Dermis blood vessel endothelial cell (primary cell): ENCODE measurements at places on chromosomes 12 and 14.

GRCh38 chr12:12405882-12406281 lies 49.0 kb downstream of the BORCS5 start:
- DNase-seq: no peak

DNA sequence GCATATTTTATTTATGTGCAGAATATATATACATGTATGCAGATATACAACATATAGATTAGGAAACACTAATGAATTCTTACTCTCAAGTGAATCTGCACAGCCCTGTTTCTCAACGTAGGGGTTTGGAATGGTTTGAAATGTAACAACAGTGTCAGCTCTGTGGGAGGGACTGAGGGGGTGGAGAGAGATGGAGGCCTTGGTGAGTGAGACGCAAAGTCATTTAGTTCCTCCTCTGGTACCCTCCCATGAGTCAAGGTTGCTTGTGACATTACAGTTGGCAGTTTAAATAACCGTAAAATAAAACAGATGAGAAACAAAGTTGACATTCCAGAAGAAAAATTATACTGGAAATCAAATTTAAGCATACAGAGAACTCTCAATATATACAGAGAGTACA lies 313.0 kb upstream of the PRKD1 start:
- no peak for DNase-seq

DNA sequence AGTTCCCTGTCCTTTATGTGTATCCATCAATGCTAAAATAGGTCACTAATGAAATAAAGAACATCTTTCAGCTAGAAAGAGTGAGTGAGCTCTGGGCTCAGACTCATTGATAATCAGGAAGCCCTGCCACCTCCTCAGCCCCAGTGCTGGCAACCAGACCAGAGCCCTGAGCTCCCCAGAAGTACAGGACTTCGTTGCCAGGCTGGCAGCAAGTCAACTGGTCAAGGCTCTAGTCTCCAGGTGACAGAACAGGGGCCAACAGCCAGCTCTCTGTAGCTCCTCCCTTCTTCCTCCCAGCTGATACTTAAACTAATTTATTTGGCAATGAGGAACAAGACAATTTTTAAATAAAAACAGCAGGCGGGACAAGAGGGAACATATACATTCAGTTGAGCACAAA lies 145.3 kb downstream of the EGLN3 start:
- no peak for DNase-seq

GRCh38 chr12:125418902-125419564 lies 353.8 kb downstream of the AACS start:
- no peak for DNase-seq

- DNase-seq: peak; percentile 63
These were observed 589.3 kb upstream of the TMEM132C start for GRCh38 chr12:127677537-127678131.

- DNase-seq: no peak
These were observed 207.3 kb upstream of the ARID2 start for GRCh38 chr12:45522227-45522626.

DNA sequence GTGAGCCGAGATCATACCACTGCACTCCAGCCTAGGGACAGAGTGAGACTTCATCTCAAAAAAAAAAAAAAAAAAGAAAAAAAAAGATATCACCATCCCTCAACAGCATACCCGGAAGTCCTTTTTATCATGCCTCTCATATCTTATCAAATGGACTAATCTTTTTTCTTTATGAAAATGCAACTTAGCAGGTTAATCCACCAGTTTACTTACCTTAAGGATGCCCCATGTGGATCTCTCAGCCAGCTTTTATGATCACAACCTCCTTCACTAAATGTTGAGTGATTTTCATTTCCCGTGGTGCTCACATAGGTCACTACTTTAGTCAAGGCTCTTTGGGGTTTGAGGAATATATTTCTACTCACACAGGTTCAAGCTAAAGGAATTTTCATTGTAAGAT lies 248.8 kb upstream of the TBX3 start:
- DNase-seq: no peak

DNA sequence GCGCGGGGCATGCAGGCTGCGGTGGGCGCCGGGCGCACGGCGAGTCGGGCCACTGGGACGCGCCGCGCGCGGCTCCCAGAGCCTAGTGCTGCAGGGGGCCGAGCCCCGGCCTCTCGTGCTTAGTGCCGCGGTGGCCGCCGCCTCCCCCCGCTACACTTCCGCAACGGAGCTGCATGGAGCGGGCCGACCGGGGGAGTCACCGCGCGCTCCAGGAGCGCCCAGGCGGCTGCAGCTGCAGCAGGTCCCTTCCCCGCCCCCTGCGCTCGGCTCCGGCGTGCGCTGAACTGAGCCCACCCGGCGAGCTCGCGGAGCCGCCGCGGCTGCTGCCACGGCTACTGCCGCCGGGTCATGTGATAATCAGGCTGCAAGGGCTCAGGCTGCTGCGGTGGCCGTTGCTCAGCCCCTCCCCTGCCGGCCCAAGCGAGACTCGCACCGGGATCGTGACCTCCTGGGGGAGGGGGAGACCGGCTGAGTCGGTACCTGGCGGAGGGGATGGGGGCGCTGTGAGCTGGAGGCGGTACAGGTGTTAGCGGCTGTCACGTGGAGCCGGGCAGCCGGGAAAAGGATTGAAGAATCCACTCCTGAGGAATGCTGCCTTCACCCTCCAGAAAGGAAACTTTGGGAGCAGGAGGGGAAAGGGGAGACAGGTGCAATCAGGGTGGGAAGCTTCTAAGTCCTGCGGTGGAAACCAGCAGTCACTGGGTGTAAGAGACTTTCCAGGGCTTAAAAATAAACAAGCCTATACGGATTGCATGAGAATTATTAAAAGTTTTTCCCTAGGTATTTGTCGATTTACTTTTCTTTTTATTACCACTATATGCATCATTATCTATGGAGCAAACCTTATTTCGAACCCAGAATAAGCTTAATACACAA lies at the start of gene PPM1H:
PPM1H (minus strand) TSS at position 352 of the 876 bp plus-strand sequence. CDS start 414 bp downstream, outside the sequence.
- peak; percentile 63 for DNase-seq

DNA sequence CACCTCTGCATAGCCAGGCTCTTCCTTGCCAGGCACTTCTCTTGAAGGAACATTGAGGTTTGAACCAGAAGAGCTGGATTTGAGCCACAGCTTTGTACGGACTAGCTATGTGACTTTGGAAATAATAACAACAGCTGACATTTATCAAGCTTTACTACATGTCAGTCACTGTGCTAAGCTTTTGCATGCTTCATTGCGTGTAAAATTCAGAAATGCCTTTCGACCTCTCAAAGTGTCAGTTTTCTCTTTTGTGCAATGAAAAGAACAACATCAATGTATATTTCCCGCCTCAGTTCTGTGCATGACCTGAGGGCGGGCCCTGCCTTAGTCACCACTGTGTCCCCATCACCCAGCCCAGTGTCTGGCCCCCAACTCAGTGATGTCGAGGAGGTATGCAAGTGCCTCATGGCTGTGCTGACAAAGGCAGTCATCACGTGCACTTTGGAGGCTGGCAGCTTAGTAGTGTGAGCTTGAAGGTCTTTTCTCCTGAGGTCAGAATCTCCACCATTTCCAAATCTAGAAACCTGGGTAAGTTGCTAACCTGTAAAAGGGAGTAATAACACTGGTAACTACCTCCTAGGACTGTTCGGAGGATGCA lies 17.9 kb upstream of the AQP2 start:
- no peak for DNase-seq

- DNase-seq: no peak
These were observed 358.7 kb downstream of the MED13L start for GRCh38 chr12:115918763-115919162.

DNA sequence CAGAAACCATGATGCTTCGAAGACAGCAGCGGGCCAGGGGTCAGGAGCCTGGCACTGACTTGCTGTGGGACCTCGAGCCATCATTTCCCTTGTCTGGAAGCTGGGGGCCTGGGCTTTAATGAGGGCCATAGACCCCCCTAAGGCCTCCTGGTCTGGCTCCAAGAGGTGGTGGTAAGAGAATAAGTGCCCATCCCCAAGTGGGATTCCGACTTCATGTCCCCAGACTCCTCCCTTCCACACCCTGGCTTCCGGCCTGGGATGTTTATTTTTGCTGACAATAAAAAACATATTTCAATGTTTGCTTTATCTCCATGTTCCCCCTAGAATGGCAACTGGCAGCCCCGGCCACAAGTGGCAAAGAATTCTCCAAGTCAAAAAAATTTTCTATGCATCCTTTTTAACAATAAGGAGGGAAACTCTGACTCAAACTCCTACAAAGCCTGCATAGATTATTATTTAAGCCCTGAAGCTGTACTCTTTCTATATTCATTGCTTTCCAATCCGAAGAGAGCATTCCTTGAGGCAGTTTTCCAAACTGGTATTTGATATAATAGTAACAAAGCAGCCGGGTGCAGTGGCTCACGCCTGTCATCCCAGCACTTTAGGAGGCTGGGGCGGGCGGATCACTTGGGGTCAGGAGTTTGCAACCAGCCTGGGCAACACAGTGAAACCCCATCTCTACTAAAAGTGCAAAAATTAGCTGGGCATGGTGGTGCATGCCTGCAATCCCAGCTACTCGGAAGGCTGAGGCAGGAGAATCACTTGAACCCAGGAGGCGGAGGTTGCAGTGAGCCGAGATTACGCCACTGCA lies 84.0 kb downstream of the ITPK1 start:
- no peak for DNase-seq

- DNase-seq: no peak
These were observed 124.9 kb downstream of the BCAT1 start for GRCh38 chr12:24823808-24824515.

DNA sequence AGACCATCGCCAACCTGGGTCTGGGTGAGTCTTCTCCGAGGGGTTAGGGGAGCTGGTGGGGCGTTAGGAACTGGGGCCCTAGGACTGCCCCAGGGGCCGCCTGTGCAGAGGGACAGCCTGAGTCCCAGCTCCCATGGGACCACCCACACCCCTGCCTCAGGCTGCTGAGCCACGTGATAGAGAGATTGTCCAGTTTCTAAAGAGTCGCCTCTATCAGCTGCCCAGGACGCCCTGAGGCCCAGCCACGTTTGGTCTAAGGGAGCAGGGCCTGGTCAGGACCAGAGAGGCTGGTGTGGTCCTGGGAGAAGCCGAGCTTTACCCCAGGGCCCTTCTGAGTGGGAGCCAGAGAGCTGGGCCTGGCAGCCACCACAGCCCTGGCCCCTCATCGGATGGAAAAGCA lies 107.1 kb downstream of the LGMN start:
- no peak for DNase-seq

DNA sequence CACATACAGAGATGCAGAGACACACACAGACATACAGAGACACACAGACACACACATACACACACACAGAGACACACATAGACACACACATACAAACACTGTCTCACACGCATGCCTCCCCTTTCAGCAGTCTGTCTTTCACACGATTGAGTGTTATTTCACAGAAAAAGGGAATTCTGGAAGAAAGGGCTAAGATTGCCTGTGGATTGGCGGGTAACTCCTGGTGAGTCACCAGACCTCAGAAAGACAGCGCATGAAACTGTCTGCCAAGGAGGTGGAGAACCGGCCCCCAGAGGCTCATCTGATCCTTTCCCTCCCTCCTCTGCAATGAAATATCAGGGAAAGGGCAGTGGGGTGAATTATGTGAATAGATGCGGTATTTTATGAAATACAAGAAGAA lies 127.2 kb upstream of the GSC start:
- no peak for DNase-seq

DNA sequence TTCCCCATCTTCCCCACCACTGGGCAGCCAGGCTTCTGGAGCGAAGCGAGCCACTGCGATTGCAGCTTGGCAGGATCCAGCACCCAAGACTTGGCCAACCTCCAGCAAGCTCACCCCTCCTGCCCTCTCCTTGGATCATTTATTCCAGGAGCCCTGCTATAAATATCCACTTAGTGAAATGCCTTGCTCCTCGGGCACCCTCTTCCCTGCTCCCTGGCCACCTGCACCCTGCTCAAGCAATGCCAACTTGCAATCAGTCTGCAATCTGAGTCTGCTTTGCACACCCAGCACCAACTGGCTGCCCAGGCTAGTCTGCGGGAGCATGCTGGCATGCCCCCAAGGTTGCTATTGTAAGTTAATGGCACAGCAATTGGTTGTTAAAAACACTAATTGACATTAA lies 666.0 kb downstream of the MED13L start:
- no peak for DNase-seq

- no peak for DNase-seq
These were observed 152.9 kb upstream of the E2F7 start for GRCh38 chr12:77218278-77218677.

GRCh38 chr12:132739600-132740312 lies 21.9 kb downstream of the ANKLE2 start:
- no peak for DNase-seq

- DNase-seq: no peak
These were observed 49.5 kb upstream of the POC1B start for GRCh38 chr12:89575374-89575773.

GRCh38 chr14:23294734-23295561 lies 7.7 kb downstream of the PPP1R3E start:
- peak; percentile 71 for DNase-seq

DNA sequence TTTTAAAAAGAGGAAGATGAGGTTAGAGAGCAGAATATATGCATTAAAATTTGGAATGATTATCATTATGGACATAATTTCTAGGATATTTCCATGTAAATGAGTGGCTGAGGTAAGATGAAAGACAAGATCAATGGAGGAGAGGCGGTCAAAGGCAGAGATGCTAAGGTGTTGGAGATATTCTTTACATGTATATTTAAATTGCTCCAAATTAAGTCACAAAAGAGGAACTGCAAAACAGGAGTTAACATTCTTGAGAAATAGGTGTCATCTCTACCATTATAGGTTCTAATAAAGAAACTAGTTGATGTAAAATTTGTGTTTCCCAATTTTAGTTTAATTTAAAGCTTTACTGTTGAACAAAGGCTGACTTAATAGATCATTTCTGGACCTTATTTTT lies 268.5 kb upstream of the PPFIA2 start:
- DNase-seq: no peak

- DNase-seq: no peak
These were observed 16.6 kb downstream of the XRCC3 start for GRCh38 chr14:103698380-103699260.

DNA sequence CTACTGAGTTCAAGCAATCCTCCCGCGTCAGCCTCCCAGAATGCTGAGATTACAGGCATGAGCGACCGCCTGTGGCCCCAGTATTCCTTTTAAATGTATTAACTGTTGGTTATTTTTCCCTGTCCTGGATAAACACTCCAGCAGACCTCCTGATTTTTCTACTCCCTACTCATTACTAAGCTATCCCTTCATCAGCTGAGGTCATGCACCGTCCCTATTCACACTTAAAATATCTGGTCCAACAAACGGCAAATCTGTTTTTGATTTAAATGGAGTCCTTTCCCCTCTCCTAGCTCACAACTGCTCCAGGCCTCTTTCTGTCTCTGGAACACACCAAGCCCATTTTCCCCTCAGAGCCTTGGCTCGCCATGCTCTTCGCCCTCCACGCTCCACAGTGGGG lies 1003.3 kb upstream of the TMEM132C start:
- DNase-seq: no peak

- DNase-seq: no peak
These were observed 139.6 kb downstream of the DYRK2 start for GRCh38 chr12:67788118-67788517.

DNA sequence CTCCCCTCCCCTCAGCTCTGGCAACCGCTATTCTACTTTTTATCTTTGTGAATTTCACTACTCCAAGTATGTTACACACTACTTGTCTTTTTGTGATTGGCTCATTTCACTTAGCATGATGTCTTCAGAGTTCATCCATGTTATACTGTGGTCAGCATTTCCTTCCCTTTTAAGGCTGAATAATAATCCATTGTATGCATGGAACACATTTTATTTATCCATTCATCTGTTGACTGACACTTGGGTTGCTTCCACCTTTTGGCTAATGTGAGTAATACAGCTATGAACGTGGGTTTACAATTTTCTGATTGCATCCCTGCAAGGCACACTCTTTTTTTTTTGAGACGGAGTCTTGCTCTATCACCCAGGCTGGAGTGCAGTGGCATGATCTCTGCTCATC lies 53.0 kb upstream of the FUT8 start:
- DNase-seq: peak; percentile 20
